Naive thymus-derived CD8-positive, alpha-beta T cell (primary cell): ENCODE measurements at places on chromosomes 5 and 9. TPM values are rescaled to one million over a fixed set of nuclear protein-coding genes. Genes with fewer than 3 reads are reported as not detected.

SLC6A18 gene
- not detected for total RNA-seq

ADRA1B gene
- not detected for total RNA-seq

TPM2 gene
- 98.5 TPM for total RNA-seq

- peaks cover 20% of the 10 kb centered on the region for H3K27me3 ChIP-seq
- H3K4me3 ChIP-seq = no peak overlapping the region
- H3K27ac ChIP-seq = no peak overlapping the region
- DNase-seq = no peak
These were observed 13.4 kb downstream of the WNT8A start for GRCh38 chr5:138096997-138097828.

DNA sequence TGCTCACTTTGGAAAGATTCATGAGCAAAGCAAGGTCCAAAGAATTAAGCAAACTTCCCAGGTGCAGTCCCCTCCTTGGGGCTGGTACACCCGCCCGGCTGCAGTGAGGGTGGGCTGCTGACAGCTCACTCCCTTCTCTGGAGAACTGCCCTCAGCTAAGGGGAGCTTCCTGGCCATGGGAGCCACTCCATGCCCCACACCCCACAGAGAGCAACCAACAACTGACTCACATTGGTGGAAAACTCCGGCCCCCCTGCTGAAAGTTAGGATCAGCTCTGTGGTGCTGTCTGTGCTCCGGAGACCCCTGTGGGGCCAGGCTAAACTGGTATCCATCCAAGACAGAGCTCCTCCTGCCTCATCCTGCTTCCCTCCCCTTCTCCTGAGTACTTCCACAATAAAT lies 223.0 kb downstream of the GABBR2 start:
- H3K4me3 ChIP-seq = no peak overlapping the region
- no peaks in the 10 kb centered on the region for H3K4me1 ChIP-seq
- DNase-seq = no peak

DNA sequence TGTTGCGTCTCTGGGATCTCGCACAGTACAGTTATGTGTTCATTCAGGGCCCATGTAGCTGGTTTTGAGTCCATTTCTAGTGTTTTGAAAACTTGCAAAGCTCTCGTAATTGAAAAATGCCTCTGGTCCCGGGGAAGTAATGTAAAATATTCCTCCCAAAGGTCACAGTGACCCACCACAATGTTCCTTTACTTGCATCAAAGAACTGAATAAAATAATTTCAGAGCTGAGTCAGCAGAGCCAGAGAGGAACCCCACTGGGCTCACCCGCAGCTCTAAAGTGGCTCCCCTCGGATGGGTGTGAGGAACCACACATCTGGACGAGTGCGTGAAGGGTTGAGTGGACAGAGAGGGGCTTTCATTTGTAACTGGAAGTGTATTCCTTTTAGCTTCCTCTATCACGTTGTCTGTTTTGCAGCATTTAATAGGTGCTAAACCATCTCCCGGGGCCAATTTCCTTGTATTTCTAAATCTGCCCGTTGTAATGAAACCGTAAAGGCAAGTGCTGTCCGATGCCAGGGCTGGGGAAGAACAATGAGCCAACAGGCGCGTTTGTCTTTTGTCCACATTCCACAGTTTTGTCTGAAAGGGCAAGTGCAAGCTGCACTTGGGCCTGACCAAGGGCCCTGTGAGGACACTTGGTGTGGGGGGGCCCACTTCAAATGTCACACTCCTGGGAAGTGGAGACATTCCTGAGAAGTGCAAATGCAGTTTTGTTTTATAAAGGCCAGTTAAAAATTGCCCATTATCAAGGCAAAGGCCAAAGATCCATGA lies 29.9 kb downstream of the COL5A1 start:
- H3K27ac ChIP-seq = no peak overlapping the region
- DNase-seq = no peak
- peaks cover 6% of the 10 kb centered on the region for H3K36me3 ChIP-seq
- no peak overlapping the region for H3K4me3 ChIP-seq

- no peak overlapping the region for H3K27ac ChIP-seq
- H3K4me1 ChIP-seq = no peaks in the 10 kb centered on the region
- H3K4me3 ChIP-seq = no peak overlapping the region
- no peaks in the 10 kb centered on the region for H3K36me3 ChIP-seq
These were observed 473.3 kb upstream of the ZNF608 start for GRCh38 chr5:125219710-125220109.

DNA sequence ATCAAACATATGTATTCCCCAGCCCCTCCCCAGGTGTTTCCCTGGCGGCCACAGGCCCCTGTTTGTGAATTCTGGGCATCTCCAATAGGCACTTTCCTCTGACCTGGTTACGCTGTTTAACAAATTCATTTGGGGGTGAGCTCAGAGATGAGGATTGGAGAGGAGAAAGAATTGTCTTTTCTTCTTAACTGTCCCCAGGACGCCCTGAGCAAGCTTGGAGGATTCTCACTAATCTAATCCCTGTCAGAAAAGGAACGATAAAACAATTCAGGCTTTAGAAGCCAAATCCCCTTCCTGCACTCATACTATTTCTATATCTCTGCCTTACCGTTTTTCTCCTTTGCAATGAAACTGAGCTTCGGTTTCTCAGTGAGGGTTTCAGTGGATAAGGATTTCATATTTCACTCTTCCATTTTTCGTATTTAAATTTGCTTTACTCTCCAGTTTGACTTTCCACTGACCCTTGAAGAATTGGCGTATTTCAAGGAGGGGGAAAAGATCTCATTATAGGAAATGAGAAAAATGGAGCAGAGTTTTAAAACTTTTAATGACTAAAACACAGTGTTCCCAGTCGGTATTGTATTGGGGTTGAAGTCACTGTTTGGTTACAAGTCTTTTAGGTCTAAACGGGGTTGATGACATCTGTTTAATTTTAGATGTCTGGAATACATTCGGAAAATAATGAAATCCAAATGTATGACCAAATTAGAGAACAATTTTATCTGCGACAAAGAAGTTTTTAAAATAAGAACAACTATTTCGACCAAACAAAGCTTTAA lies 180.1 kb downstream of the MACROH2A1 start:
- no peak overlapping the region for H3K27ac ChIP-seq
- DNase-seq = no peak
- H3K27me3 ChIP-seq = no peaks in the 10 kb centered on the region
- no peak overlapping the region for H3K4me3 ChIP-seq
- H3K4me1 ChIP-seq = peaks cover 1% of the 10 kb centered on the region
- H3K36me3 ChIP-seq = no peaks in the 10 kb centered on the region

- H3K27ac ChIP-seq = no peak overlapping the region
- no peaks in the 10 kb centered on the region for H3K36me3 ChIP-seq
- H3K4me1 ChIP-seq = no peaks in the 10 kb centered on the region
- DNase-seq = no peak
- no peaks in the 10 kb centered on the region for H3K27me3 ChIP-seq
- H3K4me3 ChIP-seq = no peak overlapping the region
These were observed 49.2 kb upstream of the PPP1R2B start for GRCh38 chr5:156800929-156801328.

GRCh38 chr9:111945216-111945615 lies 48.6 kb downstream of the UGCG start:
- no peak for DNase-seq
- H3K27me3 ChIP-seq = no peaks in the 10 kb centered on the region
- no peaks in the 10 kb centered on the region for H3K36me3 ChIP-seq
- peak overlapping the region; percentile 8 for H3K27ac ChIP-seq
